ENCODE measurements at places on chromosomes 3 and 15.

- DNase-seq: no peak
These were observed 15.1 kb upstream of the XYLB start for GRCh38 chr3:38331257-38332022.

DNA sequence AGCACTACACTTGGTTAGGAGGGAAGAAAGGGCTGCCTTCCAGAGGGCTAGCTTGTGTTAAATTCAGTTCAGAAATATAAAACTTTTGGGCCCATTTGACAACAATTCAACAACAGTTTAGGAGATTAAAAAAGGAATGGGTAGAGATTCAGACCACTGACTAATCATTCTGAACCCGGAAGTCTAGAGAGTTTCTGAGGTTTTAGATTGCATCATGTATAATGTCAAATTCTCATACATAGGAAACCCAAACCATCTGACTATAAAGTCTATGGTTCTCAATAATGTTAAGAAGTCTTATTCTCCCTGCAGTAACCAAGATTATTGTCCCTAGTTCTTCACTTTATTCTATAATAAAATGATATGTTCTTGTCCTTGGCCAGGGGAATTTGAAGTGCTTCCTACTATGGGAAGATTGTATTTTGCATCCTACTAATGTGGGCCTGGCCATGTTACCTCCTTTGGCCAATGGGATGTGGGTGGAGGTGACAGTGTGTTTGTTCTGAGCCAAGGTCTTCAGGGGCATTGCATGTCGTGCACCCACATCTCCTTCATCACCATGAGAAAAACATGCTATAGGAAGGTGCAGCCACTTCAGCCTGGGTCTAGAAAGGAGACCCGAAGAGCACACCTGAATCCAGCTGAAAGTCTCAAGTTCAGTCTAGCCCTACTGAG lies 66.4 kb upstream of the CCNL1 start:
- DNase-seq: no peak

DNA sequence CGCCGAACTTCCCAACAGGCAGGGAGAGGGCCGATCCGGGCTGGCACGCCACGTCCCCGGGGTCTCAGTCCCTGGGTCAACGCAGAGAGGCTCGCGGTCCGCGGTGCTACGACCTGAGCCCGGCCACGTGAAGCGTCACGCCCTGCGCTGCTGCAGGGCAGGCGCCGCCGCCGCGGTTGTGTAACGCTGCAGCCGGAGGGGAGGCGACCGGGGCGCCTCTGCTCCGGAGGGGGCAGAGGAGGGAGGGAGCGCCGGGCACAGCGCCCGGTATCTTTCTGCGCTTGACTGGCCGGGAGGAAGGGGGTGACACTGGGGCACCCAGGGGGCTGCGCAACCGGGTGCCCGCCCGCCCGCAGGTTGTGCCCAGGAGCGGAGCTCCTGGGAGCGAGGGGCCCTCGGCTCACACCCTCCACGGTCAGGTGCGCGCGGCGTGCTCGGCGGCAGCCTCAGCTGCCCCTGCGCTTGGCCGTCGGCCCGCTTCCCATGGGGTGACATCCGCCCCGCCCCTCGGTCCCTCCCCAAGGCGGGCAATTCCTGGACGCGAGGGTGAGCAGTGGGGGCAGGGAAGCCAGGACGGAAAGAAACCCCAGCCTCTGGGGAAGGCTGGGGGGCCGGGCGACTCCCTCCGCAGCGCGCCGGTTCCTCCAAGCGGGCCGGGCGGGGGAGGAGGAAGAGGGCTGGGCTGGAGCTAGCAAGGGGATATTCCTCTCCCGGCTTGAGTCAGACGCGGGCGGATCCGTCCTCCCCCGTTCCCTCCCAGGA lies 852 bp upstream of the BHLHE40 start:
- peak; percentile 65 for DNase-seq

- DNase-seq: no peak
These were observed 34.9 kb downstream of the FLNB start for GRCh38 chr3:58042947-58043707.

DNA sequence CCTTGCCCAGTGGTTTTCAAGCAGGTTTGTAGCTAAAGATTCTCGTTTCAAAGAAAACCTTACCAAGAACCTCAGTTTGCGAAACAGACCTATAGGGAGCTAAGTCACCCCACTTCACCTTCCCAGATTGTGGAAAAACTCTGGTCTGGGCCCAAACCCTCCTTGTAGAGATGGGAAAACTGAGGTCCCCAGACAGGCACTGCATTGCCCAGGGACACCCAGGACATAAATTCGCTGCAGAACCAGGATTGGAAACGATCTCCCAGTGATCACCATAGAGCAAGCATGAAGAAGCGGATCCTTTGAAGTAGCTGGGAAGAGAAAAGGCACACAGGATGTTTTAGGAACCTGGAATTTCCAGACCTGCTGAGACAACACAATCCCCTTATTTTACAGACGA lies 85.6 kb upstream of the PIAS1 start:
- DNase-seq: no peak

Measured in stimulated activated CD4-positive, alpha-beta T cell treated with anti-CD3 and anti-CD28 coated beads, Interleukin-1b, Interleukin-23, amount 100 ng/mL, for 1 hour (primary cell).